Activated naive CD8-positive, alpha-beta T cell treated with anti-CD3 and anti-CD28 coated beads for 36 hours (primary cell): ENCODE measurements at places on chromosomes 12 and 14. TPM values are rescaled to one million over a fixed set of nuclear protein-coding genes. Genes with fewer than 3 reads are reported as not detected.

Gene ATP2A2
- total RNA-seq, result 151 TPM

Gene FOXM1
- 86.5 TPM for total RNA-seq

Gene ZNF740
- 42.8 TPM for total RNA-seq

- peaks cover 28% of the 10 kb centered on the region for H3K36me3 ChIP-seq
- no peak for DNase-seq
- H3K4me1 ChIP-seq, result peaks cover 32% of the 10 kb centered on the region
These were observed 1.7 kb downstream of the GATC start for GRCh38 chr12:120447992-120448391.

GRCh38 chr12:5227708-5228373, 184.2 kb downstream of the KCNA5 start:
- H3K4me1 ChIP-seq, result no peaks in the 10 kb centered on the region
- peaks cover 17% of the 10 kb centered on the region for H3K27me3 ChIP-seq
- no peak overlapping the region for H3K27ac ChIP-seq
- DNase-seq, result no peak
- no peak overlapping the region for H3K4me3 ChIP-seq

DNA sequence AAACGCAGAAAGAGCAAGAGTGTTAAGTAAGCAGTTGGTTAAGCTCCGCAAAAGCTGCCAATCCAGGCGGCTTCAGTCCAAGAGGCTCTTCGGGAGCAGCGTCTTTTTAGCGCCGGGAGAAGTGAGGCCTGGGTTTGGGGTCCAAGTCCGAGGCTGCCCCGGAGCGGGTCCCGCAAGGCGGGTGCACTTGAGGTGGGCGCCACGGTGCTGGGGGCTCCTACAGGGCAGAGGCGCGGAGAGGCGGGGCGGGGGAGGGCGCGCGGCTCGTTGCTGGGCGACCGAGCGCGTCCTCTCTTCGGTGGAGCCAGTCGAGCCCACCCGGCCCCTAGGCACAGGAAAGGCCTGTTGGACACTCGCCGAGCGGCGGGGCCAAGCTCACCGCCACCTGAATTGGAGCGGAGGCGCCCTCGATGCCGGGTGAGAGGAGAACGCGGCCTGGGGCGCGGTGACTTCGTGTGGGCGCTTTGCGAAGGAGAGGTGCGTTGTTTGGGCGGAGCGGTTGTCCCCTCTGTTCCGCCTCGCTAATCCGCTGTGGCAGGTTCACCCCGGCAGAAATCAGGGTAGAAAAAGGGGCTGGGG, 15.6 kb downstream of the TTC6 start:
- H3K4me3 ChIP-seq, result no peak overlapping the region
- DNase-seq, result no peak
- peaks cover 4% of the 10 kb centered on the region for H3K36me3 ChIP-seq
- H3K27me3 ChIP-seq, result peaks cover 47% of the 10 kb centered on the region
- H3K27ac ChIP-seq, result no peak overlapping the region
- no peaks in the 10 kb centered on the region for H3K4me1 ChIP-seq

- peaks cover 20% of the 10 kb centered on the region for H3K36me3 ChIP-seq
- peaks cover 9% of the 10 kb centered on the region for H3K4me1 ChIP-seq
These were observed 6.7 kb downstream of the NR4A1 start for GRCh38 chr12:52057638-52058576.

DNA sequence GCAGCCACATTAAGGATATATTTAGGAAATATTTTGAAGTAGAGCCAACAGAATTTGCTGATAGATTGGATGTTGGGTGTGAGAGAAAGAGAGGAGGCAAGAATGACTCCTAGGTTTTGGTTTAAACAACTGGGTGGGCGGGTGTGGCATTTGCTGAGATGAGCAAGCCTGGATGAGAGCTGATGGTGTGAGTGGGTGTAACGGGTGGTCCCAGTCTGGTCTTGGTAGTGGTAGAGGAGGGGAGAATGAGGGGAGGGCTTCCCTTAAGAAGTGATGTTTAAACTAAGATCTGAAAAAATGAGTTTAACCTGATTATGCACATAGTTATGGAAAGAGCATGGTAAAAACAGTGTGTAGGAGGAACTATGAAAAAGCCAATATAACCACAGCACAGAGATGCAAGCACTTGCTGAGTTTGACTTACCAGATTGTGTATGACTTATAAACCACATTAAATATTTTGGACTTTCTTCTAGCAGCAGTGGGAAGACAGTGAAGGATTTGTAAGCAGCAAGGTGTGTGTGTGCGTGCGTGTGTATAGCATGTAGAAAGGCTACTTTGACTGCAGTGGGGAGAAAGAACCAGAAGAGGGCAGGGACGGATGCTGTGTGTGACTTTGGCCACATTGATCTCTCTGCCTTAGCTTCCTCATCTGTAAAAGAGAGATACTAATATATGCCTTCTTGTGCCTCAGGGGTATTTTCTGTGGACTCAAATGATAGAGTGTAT, 139.7 kb downstream of the PRIMA1 start:
- peaks cover 41% of the 10 kb centered on the region for H3K27me3 ChIP-seq
- H3K4me3 ChIP-seq, result no peak overlapping the region
- H3K4me1 ChIP-seq, result peaks cover 18% of the 10 kb centered on the region
- peak; percentile 35 for DNase-seq
- no peaks in the 10 kb centered on the region for H3K36me3 ChIP-seq

- no peaks in the 10 kb centered on the region for H3K36me3 ChIP-seq
- no peaks in the 10 kb centered on the region for H3K27me3 ChIP-seq
- no peak overlapping the region for H3K4me3 ChIP-seq
- no peak overlapping the region for H3K27ac ChIP-seq
- no peaks in the 10 kb centered on the region for H3K4me1 ChIP-seq
These were observed 469.8 kb downstream of the BCAT1 start for GRCh38 chr12:24479131-24479530.
